Stimulated activated CD4-positive, alpha-beta T cell treated with anti-CD3 and anti-CD28 coated beads, Interleukin-1b, Interleukin-23, amount 100 ng/mL, for 1 hour (primary cell): ENCODE measurements at places on chromosomes 2 and 18.

GRCh38 chr2:190408538-190409271 lies 550 bp downstream of the MFSD6 start:
- DNase-seq: peak; percentile 33

DNA sequence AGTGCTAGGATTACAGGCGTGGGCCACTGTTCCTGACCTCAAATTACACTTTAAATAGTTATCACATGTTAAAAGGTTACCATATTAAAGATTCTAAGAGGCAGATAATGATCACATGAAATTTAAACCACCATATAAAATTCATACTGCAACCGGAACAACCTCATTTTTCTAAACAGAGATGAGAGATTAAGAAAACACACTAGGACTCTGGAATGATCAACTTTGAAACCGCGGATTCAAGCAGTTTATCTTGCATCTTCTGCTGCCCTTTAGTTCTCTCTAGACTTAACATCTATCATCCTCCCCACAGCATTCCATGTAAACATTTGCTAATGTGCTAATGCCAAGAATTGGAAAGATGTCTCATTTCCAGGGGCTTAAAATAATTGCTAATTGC lies 115.8 kb downstream of the PIGN start:
- DNase-seq: no peak

GRCh38 chr2:14569294-14569693 lies 63.2 kb upstream of the LRATD1 start:
- DNase-seq: no peak

GRCh38 chr2:59025157-59025757 lies 784.1 kb upstream of the FANCL start:
- DNase-seq: no peak

- no peak for DNase-seq
These were observed 15.9 kb downstream of the GLS start for GRCh38 chr2:190896477-190896876.

GRCh38 chr18:32091724-32092421 lies at the start of gene RNF138:
TSS of gene RNF138 (plus strand) at chr18:32091874. CDS start at chr18:32092777, 903 bp downstream.
- peak; percentile 63 for DNase-seq

DNA sequence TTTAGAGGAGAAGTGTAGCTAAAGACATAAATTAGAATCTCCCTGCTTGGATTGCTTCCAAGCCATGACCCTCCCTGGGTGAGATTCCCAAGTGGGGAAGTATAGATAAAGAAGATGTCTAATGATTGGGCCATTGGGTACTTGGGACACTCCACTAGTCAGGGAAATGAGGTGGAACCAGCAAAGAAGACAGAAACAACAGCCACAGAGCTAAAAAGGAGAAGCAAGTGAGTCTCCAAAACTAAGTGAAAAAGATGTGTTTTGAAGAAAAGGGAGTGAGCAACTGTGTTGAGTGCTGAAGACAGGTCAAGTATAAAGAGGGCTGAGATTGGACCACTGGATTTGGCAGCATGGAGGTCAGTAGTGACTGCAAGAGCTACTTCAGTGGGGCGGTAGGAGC lies 276.7 kb upstream of the STON1 start:
- no peak for DNase-seq

GRCh38 chr2:45915523-45915922 lies 264.0 kb downstream of the PRKCE start:
- no peak for DNase-seq

DNA sequence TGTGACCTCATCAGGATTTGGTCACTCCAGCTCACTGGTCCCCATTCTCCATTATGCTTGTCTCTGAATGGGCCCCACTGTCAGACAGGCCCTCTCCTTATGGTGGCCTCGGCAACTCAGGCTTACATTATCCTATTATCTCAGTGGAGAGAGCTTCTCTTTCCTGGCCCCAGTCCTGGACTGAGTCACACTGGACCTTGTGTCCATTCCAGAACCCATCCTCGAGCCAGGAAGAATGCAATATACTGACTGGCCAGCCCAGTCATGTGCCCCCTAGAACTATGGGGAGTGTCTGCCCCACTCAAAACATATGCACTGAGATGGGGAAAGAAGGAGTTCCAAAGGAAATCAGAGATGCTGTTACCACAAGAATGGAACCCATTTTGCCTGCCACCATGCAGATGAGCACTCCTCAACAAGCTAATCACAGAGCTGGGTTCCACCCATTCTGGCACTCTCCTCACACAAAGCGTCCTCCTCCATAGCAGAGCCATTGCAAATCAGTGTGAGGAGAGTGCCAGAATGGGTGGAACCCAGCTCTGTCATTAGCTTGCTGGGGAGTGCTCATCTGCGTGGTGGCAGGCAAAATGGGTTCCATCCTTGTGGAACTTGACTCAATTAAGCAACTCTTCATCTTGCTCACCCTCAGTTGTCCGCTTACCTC lies 71.9 kb downstream of the CHRNA1 start:
- DNase-seq: no peak

GRCh38 chr2:112642561-112642960 lies 3.2 kb upstream of the SLC20A1 start:
- DNase-seq: no peak

GRCh38 chr2:238061315-238062202 lies 758 bp downstream of the SCLY start:
- DNase-seq: no peak

DNA sequence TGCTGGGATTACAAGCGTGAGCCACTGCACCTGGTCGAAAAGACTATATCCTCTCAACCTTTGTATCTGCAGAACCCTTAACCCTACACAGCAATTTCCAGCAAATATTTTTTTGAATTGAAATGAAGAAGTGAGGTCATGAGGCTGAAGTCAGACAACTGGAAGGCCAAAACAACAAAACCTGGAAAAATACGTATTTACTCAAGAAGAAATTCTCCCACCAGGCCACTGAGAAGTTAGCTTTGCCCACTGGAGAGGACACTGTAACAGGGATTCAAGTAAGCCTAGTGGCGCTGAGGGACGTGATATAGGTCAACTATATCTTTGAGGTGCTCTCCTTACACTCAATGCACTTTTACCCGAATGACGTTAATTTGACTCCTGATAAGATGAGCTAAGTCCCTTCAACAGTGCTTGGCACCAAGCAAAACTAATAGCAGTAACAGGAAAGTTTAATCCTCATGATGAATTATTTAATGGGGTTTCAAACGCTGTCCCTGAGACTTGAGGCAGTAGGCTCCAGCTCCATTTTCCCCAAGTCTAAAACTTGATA lies 1.9 kb downstream of the HDLBP start:
- no peak for DNase-seq

GRCh38 chr2:226553333-226553732 lies 246.3 kb downstream of the IRS1 start:
- DNase-seq: no peak

DNA sequence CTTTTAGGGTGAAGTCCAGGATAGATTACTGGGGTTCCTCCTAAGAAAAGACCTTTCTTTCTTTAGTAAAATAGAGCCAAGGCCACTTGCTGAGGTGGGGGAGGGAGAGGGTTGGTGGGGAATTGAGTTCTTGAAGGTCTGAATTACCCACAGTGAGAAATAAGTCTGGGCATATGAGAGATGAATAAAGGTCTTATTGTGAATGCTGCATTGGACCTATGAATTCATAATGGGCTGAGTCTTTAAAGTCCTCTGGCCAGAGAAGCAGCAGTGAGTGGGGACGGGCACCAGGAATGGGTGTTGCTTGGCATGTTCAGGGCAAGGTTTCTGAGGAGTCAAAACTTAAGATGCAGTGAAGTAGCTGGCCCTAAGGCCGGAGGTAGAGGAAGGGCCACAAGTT lies 10.5 kb downstream of the MAPRE3 start:
- no peak for DNase-seq

GRCh38 chr18:7190547-7191156 lies 40.2 kb upstream of the LRRC30 start:
- DNase-seq: no peak

- DNase-seq: no peak
These were observed 47.3 kb upstream of the SLC38A11 start for GRCh38 chr2:165002638-165003037.

- no peak for DNase-seq
These were observed 136.9 kb upstream of the THSD7B start for GRCh38 chr2:136628490-136628889.

DNA sequence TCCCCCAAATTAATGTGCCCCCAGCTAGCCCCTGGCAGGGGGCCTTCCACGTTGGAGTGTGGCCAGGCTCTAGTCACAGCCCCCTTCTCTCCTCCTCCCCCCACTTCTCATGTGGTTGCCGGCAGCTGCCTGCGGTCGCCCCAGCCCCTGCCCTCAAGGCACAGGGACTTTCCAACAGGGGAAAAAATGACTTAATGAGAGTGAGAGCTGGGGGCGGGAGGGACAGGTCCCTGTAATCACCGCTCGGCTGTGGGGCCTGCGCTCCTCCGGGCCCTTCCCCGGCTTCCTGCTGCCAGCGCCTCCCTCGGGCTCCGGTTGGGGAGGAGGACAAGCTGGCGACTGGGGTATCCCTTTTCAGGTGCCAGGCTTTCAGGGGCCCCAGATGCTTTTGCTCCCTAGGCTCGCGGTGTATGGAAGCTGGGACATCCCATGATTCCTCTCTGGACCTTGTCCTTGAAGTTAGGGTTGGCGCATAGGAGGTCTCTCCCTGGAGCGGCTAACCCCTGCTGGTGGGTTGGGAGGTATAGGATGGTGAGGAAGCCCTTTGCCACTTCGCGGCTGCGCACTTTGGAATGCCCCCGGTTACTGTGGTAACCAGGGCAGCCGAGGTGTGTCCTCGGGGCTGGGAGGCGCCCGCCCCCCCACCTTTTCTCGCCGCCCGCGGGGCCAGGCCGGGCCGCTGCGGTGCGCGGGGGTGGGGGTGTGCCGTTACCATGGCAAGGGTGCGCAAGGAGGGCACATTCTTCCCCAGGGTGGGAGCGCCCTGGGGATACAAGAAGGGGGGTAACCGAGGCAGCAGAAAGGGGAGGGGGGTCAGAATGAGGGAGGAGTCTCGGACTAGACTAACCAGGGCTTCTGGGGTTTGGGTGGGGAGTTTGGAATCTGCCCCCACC lies 16.1 kb downstream of the WNT10A start:
- peak; percentile 70 for DNase-seq

DNA sequence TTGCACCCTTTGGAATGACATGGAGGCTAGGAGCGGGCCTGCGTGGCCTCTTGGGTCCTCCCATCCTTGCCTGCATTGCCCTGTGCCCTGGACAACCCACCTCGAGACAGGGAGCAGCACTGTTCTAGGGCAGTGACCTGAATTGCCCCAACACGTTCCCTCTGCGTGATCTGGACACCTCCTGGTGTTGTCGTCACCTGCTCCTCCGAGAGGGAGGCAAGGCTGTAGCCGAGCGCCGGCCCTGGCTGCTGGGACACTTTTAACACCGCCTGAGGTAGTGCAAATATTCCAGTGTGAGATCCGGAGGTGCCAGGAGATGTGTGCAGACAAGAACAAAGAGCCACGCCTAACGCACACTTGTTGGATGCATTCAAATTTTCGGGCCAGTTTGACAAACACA lies 131.5 kb downstream of the SMAD7 start:
- DNase-seq: no peak

- no peak for DNase-seq
These were observed 134.6 kb downstream of the MBD2 start for GRCh38 chr18:54089749-54090459.

GRCh38 chr2:179524809-179525339 lies 260.2 kb upstream of the SESTD1 start:
- DNase-seq: no peak

DNA sequence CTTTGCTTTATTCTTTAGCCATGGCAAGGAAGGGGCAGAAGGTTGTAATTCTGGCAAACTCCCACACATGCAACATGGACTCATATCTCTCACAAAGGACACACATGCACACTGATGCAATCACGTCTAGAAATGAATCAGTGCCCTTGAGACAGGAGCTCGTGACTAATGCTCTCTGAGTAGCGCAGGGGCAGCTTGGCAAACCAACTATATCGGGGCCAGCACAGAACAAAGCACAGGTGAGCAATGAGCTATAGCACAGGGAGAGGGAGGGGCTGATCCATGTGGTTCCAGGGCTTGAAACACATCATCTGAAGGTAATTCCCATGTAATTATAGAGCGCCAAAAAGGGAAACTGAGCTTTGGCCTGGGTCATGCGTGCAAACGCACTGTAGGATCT lies 165.2 kb upstream of the KLF7 start:
- no peak for DNase-seq

DNA sequence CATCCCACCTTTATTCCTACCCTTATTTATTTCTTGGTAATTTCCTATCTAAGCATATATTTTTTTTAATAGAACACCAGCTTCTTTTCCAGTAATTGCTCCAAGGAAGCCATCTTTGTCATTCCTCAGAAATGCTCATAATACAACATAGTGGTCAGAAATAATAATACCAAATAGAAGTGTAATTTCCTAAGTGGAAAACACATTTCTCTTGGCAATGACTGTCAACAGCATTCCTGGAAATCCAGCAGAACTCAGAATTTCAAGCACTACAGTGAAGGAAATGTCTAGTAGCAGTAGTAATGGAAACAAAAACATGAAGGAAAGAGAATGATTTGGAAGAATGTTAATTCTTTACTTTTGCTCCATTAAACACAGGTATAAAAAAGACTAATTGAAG lies 56.6 kb downstream of the GDF7 start:
- no peak for DNase-seq

- DNase-seq: no peak
These were observed 61.7 kb upstream of the TMEM17 start for GRCh38 chr2:62567669-62568068.

DNA sequence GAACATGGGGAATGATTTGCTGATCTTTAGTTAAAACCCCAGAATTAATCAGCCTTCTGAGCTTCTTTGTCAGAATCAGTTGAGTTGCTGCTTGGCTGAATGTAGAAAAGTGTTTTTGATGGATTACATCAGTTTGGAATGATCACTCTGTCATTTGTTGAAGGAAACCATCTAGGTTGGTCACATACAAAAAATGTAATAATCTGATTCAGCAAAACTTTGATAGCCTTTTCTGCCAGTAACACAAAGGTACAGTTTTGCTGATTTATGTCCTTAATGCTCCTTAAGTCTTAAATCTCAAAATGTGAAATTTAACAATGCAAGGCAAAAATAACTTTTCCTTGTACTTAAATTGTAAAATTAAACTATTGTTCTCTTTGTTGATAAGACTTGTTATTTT lies 74.3 kb downstream of the GALNT13 start:
- no peak for DNase-seq

- DNase-seq: no peak
These were observed 149.3 kb upstream of the PGAP1 start for GRCh38 chr2:197075754-197076337.

DNA sequence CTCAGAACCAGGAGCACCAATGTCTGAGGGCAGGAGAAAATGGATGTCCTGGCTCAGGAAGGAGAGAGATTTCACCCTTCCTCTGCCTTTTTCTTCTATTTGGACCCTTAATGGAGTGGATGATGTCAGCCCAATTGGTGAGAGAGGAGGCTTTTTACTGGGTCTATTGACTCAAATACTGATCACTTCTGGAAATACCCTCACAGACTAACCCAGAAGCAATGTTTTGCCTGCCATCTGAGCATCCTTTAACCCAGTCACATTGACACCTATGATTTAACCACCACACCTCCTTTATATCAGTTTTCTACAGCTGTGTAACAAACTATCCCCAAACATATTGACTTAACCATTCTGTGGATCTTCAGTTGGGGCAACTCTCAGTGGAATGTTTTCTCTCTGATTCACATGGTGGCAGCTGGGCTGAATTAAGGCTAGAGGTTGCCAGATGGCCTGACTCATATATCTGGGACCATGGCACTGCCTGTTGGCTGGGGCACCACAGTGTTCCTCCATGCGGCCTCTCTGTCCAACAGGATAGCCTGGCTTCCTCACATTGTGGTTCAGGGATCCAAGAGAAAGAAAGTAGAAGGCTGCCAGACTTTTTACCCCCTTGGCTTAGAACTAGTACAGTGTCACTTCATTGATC lies 18.2 kb upstream of the MBOAT2 start:
- no peak for DNase-seq
